ENCODE measurements at places on chromosomes 13 and 19.

DNA sequence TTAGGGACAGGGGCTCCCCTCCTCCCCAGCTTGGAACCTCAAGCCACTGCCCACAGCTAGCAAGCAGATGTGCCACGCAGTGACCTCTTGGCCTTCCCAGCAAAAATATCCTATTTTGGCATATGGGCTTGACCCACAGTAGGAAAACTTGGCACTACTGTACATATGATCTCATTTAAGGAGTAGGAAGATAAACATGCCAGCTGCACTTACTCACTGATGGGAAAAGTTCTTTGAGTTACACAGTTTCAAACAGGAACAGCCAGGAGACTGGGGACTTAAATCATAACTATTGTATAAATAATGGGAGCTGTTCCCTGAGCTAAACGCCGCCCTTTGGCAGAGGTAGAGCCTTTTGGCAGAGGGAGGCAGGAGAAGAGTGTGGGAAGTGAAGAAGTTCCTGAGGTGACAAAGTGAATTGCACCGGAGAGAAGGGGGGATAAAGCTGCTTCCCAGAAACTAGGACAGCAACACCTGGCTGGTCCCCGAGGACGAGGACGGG is 6.1 kb downstream of the SACS start:
- DNase-seq: no peak

DNA sequence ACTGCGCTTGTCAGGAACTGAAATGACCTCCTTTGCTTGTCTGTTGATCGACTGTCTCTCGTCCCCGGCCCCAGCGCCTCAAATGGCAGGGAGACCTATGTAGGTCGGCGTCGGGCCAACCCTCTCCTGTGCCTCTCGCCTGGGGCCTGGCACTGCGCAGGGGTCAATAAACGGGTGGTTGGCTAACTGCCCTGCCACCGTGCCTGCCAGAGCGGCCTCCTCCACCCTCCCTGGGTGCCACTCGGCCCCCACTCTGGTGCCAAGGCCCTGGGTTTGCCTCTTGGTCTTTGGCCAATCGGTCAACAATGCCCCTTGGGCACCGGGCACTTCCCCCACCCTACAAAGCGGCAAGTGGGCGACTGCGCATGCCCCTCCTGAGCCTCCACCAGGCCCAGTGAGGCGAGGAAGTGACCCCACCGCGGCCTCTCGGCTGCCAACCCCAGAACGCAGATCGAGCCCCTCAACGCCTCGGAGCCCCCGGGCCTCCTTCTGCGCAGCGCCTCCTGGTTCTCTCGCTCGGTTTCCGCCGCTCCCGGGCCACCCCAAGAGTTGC is 1.1 kb downstream of the KEAP1 start:
- peak; percentile 67 for DNase-seq

DNA sequence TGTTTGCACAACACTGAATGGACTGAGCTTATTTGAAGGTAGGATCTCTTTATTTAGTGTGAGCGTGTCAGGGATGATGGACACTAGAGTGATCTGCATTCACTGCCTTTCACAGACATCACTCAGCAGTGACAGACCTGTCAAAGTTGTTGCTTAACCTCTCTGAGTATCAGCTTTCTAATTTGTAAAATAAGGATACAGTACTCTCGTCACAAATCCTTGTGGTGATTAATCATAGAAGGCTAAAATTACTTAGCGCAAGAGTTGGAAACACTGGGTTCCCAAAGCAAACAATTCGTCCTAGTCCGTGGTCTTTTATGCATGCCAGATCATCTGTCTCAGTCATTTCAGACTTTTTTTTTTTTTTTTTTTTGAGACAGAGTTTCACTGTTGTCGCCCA is 16.6 kb downstream of the CARD8 start:
- no peak for DNase-seq

DNA sequence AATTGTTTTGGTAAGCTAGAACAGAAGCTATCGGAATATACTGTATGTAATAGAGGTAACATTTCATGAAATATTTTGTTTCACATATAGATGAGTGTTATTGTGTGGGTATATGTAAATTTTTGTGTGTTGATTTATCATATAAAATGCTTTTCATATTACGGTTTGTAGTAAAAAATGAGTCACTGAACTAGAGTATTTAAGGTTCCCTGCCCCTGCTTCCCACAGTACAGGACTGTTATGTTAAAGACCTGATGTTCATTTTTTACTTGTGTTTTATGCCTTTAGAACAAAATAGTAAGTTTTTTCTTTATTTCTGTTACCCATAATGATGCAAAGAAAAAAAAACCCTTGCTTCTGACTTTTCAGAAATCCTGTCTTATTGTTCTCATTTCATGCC is 243.4 kb downstream of the ENOX1 start:
- no peak for DNase-seq

- no peak for DNase-seq
These were observed 16.6 kb downstream of the DDX39A start for GRCh38 chr19:14402332-14403144.

Measured in NCI-H146 (cell line).